Urinary bladder (tissue), 4 donors: ENCODE measurements at places on chromosomes 16 and 17. TPM values are rescaled to one million over a fixed set of nuclear protein-coding genes. Genes with fewer than 3 reads are reported as not detected.

DNA sequence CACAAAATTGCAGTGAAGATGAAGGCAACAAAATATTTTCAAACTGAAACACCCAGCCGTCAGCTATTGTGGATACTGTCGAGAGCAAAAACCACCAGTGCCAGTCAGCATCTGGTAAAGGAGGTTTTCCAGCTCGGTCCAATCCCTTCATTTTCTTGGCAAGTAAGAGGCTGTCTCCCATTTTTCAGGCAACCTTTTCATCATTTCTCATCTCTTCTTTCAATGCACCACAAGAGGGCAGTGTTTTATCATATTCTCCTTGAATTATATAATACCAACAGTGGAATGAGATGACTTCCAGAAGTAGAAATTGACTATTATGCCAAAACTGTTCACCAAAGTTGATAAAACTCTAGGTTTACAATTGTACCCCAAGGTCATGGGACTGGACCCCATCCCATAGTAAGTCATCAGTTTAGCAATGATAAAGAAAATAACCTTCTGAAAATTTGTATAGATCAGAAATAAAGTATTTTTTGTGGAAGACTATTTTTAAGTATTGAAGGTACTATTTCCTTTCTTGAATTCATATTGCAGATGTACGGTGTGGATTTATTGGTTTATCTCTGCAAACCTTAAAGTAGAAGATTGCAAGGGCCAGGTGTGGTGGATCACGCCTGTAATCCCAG is 16.8 kb downstream of the NQO1 start:
- peak; percentile 59 for DNase-seq

EPOP gene
- 0.32 TPM for total RNA-seq

RRAD gene
- total RNA-seq, result 7.0 TPM

DNA sequence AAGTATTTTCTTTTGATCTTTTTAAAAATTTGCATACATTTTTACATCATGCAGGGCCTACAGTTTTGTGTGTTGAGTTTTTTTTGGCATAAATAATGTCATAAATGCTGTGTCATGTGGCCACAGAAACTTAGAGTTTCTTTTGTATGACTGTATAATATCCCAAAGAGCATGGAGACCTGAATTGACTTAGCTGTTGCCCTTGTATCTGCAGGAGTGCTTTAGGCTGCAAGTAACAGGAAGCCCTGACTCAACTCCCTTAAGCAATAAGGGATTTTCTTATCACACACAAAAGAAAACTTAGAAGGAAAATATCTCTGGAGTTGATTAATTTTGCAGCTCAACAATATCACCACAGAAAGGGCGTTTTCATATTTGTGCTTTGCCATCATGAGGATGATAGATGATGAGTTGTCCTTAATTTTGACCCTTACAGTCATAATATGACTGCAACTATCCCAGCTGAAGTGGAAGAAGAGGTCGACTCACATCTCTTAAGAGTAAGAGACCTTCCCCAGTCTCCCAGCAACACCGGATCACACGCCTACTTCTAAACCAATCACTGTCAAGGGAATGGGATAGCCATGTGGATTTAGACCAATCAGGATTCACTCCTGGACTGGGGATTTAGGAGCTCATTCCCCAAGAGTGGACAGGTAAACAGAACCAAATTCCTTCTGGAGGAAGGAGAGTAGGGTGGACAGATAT is 138.9 kb downstream of the GSG1L start:
- DNase-seq, result no peak

DNA sequence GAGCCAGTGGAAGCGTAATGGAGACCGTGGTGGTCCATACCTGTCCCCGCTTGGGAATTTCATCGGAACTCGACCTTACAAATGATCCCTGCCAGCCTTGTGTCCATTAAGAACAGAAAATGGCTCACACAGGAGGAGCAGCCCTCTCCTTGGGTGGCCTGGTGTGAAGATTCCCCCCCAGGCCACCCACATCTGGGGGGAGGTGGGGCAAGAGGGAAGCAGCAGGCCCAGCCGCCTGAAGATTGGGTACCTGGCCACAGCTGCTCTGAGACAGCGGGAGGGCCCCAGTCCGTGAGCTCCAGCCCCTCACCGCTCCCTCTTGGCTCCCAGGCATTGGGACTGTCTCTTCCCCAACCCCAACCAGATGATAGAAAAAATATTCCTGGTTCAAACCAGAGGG is 277.8 kb upstream of the FOXF1 start:
- no peak for DNase-seq

INCA1 gene
- total RNA-seq, result 0.42 TPM

- DNase-seq, result no peak
Observed at GRCh38 chr16:53755026-53755910, 51.3 kb downstream of the FTO start.

CCL4 gene
- total RNA-seq, result 2.4 TPM

DNA sequence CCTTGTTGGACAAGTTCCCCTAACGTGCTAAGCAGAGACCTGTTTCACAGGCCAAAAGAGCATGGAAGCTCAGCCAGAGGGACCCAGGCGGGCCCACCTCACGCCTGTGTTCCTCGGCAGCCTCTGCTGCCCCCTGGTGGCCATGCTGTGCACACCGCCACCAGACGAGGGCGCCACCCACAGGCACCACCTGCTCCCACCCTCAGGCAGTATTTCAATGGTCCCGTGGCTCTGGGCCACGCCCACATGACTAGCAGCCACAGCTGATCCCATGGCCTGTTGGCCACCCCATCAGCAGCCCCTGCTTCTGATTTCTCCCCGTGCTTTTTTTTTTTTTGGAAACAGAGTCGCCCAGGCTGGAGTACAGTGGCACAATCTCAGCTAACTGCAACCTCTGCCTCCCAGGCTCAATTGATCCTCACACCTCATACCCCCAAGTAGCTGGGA is 18.9 kb downstream of the MPG start:
- no peak for DNase-seq
